Activated CD4-positive, alpha-beta T cell treated with anti-CD3 and anti-CD28 coated beads, Interleukin-2, Interleukin-4, amounts not matched to agents 100 ng/mL and 50 ng/mL, durations not matched to agents 16 hours and 8 hours (primary cell): ENCODE measurements at places on chromosomes 7 and 10.

DNA sequence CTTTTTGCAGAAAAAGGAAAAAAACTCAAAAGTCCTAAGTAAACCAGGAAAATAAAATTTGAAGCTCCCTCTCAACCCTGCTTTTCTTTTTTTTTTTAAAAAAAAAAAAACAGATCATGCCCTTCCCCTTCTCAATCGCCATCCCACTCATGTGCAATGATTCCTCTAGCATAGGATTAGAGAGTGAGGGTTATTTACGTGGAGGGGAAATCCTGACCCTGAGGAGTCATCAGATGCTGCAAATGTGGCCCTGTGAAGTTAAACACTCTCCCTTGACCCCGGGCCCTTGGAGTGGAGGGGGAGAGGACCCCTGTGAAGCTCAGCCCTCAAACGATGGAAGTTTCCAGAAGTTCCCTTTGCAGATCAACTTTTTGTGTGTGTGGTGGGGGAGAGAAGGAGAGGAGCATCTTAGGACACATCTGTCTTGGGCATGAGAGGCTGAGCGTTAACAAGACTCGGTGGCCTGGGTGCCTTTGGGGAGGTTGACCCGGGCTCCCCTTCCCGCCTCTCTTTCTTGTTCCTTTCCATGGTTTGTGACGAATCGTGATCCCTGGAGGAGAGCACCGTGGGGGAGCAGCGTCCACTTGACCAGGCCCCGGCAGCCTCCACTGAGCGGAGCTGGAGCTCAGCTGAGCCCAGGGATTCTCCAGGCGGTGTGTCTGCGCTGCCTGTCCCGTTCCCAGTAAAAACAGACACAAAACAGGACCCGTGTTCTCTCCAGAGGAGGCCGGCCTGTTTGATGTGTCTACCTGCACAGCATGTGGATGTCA lies 1.5 kb upstream of the SHH start:
- no peak for DNase-seq

DNA sequence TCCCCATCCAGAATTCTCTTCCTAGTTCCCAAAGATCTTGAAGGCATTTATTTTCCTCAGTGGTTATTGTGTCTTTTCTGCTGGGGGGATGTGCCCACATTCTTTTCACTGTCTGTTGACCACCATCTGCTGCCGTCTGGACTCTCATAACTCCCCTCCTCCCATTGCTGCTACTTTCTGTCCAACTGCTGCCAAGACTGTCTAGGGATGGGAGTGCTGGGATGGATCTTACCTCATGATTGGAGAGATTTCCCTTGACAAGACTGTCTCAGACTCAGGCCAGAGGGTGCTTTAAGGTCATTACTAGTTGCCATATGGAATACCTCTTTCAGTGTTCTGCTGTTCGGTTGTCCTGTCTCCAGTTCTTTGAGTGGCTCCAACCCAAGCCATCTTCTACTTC lies 141.6 kb downstream of the C1GALT1 start:
- no peak for DNase-seq

- DNase-seq = no peak
Measured at GRCh38 chr7:1679326-1679965, 9.4 kb downstream of the ELFN1 start.

DNA sequence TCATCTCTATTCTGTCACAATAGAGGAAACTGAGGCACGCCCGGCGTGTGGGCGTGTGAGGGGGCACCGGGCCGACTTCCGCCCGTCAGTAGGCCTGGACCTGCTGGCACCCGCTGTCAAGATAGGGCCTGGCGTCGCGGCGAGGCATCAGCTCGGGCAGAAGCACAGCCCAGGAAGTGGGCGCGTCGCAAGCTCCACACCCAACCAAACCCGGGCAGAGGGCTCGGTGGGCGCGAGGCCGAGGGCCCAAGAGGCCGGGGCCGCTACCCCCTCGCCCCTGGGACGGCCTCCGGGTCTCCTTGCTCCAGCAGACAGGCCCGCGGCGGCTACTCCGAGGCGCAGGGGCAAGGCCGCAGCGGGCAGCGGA lies 91.2 kb downstream of the SPAG6 start:
- DNase-seq = peak; percentile 27

DNA sequence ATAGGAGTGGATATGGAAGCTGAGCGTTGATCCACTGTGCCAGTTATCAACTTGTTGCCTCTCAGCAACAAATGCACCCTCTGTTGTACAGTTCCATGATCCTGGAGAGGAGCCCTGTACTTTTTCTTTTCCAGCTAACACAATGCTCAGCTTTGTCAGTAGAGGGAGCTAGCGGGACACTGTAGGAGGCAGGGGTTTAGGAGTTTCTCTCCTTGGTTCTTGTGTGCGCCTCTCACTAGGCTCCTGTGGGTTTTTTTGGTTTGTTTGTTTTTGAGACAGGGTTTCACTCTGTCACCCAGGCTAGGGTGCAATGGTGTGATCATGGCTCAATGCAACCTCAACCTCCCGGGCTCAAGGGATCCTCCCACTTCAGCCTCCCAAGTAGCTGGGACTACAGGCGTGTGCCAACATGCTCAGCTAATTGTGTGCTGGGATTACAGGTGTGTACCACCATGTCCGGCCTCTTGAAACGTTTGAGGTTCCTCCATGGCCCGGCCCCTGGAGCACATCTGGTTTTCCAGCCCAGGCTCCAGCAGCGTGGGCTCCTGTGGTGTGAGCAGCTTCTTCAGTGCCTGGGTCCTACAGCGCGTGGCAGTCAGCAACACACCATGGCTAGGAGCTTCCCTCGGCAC lies 12.0 kb upstream of the MARVELD1 start:
- DNase-seq = peak; percentile 73

GRCh38 chr10:72336259-72337038 lies 18.3 kb downstream of the DNAJB12 start:
- no peak for DNase-seq

DNA sequence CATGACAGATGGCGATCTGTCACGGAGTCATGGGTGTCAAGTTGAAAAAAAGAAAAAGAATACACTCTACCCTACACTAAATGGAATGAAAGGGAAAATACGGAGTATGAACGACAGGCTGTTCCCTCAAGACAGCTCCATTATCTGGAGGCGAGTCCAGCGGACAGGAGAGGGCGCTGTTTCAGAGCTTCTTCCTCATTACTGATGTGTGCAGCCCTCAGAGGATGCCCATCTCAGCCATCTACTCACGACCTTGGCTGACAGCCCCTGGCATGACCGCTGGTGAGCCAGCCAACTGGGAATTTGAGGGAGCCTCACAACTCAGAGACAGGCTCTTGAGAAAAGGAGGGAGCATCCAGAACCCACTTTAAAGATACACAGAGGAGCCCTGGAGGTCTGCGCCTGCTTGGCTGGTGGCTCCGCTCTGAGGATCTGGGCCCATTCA lies 49.6 kb upstream of the SMNDC1 start:
- DNase-seq = peak; percentile 86

DNA sequence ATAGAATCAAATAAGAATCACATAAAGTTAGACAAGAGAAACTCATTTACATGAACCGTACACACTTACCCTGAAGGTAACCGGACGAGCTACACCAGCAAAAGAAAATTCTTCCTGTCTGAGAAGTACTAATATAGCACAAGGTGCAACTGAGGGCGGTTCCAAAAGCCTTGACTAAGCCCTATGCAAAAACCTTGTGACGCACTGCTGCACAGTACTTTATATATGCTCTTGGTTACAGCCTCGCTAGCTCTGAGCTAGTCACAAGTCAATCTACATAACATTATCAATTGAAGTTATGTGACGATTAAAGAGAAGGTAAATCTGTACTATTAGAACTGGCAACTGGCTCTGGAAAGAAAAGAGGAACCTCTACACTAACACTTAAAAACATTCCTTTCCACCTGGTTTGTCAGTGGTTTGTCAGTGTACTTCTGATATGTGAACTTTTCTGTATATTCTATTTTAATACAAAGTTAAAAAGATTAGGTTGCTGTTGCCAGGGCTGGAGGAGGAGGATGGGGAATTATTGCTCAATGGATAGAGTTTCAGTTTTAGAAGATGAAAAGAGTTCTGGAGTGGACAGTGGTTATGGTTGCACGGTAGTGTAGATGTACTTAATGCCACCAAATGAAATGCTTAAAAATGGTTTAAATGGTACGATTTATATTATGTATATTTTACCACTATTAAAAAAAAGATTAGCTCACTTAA lies 21.6 kb downstream of the NT5C3A start:
- DNase-seq = peak; percentile 67

DNA sequence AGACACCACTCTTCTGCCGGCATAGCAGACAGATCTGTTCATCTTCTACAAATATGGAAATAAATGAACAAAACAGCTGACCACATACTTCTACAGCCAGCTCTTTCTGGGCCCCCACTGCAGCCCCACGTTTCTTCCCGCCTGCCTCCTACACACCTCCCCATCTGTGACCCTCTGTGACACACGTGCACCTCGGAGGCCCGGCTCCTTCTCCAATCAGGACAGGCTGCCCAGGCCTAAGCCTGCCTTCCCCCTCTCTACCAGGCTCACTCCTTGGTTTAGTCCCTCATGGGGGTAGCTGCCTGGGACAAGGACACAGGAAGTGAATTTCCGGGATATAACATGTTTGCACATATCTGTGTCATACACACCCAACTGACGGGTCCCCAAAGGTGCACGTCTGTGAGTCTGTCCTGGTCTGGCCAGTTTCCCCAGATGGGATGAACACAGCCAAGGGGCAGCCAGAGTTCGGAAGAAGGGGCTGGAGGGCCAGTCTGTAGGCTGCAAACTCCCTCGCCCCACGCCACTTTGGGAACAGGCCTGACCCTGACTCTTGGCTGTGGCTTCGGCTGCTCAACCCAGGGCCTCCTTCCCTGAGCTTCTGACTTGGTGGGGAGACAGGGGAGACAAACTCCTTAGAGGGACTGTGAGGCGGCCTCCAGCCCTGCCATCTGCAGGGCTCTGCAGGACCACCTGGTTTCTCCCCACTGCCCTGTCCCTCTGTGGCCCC lies 30.3 kb downstream of the PITRM1 start:
- DNase-seq = no peak

- DNase-seq = no peak
Measured at GRCh38 chr10:35784751-35785150, 142.7 kb upstream of the FZD8 start.

GRCh38 chr10:72245949-72246525 lies 27.7 kb upstream of the DDIT4 start:
- DNase-seq = no peak

GRCh38 chr7:107785926-107786325 lies 17.1 kb downstream of the SLC26A3 start:
- no peak for DNase-seq

DNA sequence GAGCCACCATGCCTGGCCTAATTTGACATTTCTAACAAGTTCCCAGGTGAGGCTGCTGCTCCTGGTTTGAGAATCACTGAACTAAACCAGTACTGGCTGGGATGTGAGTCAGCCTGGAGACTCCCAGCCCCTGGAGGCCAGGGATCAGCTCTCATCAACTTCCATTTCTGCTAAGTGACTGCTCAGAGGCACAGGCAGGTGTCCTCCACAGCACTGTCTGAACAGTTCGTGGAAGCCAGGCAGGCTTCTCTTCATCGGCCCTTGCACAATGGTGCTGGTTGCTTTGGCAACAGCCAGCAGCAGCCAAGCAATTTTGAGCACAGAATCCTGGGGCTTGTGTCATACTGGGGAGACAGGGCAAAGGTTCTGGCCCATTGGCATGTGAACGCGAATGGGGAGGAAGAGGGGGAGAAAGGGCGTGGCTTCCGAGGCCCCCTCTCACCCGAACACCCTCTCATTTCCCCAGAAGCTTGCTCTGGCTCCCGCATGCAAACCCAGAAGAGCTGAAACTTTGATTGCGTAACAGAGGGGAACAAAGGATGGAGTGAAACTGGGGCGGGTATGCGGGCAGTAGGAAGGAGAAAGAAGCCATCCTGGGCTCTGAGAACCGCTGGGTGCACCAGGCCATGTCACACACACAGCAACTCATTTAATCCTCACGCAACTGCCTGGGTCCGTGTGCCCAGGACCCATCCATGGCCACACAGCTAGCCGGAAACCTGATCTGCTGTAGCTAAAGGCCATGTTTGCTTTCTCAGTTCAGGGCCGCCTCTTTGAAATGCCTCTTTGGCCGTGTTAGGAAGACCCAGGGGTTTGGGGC lies 9.0 kb upstream of the POR start:
- no peak for DNase-seq

- DNase-seq = no peak
Measured at GRCh38 chr10:32951111-32951510, 6.9 kb downstream of the ITGB1 start.

DNA sequence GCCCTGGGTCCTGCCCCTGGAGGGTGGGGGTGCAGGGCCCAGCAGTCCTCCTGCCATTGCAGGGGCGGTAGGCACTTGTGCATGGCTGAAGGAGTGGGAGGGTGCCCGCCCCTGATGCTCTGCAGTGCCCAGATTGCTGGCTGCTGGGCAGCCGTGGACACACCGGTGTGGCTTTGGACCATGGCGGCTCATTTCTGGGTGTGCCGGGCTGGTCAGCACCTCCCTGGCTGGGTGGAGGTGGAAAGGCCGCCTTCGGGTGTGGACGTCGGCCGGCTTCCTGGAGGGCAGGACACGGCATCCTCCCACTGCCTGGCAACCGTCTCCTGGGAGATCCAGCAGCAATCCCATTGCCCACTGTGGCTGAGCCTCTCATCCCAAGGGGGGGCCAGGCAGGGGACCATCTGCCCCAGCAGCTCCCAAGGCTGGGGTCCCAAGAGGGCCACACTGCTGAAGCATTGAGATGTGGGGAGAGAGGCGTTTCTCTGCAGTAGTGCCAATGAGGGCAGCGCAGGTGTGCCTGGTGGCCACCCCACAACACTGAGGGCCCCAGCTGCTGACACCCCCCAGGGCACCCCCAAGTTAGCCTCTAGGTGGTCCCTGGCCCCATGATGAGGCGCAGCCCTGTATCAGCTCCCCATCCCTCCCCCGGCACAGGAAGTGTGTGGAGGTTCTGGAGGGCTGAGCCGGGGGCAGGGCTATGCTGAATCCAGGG lies 12.9 kb downstream of the TTYH3 start:
- DNase-seq = no peak

DNA sequence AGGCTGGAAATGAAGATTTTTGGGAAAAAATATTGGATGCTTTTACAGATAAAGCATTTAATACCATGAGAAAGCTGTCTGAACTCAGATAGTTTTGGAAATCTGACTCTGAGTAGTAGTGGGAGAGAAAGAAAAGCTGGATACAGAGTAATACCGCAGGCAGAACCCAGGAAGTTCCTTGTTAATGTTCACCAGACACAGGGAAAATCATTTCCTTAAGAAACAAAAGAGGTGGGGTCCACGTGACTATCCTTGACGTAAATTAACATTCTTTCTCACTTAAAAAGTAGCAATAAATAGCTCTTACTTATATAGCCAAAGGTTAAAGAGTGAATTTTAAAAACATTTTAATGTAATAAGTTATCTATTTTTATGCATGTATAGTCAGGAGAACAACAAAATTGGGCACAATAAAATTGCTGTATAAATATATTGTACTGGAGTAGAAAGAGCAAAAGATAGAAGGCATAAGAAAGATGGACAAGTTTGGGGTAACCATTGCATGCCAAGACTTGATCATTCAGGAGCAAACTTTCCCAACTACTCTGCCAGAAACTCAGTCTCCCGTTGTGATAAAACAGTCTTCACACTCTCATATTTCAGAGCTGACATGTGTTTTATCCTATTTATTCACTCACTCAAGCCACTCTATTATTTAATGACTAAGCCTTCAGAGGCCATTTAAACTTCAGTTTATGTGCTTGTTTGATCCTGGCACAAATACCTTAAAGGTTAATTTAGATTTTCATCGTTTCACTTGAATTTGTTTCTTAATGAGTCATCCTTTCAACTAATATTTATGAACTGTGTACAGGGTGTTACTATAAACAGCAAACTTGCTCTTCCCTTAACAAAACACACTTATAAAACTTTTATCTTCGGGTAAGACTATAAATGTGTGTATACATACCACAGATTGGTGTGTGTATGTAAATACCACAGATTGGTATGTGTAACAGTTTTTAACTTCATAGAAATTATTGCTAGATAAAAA lies 143.1 kb downstream of the GNAI1 start:
- no peak for DNase-seq

- DNase-seq = peak; percentile 85
Measured at GRCh38 chr10:80472234-80473095, 18.4 kb downstream of the TSPAN14 start.
